ENCODE measurements at places on chromosomes 3 and 15. TPM values are rescaled to one million over a fixed set of nuclear protein-coding genes. Genes with fewer than 3 reads are reported as not detected.

ZCWPW2 gene
- total RNA-seq = 0.78 TPM

CAMP gene
- total RNA-seq = 3.1 TPM

RPL39L gene
- 21.2 TPM for total RNA-seq

SLC12A1 gene
- not detected for total RNA-seq

EPHB3 gene
- 11.3 TPM for total RNA-seq

ALDH1L1 gene
- 21.5 TPM for total RNA-seq

TIMP4 gene
- 1.4 TPM for total RNA-seq

ADAMTS7 gene
- total RNA-seq = 5.0 TPM

ZNF502 gene
- total RNA-seq = 6.2 TPM

FETUB gene
- not detected for total RNA-seq

GOLGB1 gene
- total RNA-seq = 48.2 TPM

CLSTN2 gene
- under 0.01 TPM for total RNA-seq

CAPN3 gene
- 4.6 TPM for total RNA-seq

CFAP100 gene
- total RNA-seq = not detected

All from nasal cavity respiratory epithelium epithelial cell of viscerocranial mucosa (primary cell).